ENCODE measurements at places on chromosomes 2 and 18.

DNA sequence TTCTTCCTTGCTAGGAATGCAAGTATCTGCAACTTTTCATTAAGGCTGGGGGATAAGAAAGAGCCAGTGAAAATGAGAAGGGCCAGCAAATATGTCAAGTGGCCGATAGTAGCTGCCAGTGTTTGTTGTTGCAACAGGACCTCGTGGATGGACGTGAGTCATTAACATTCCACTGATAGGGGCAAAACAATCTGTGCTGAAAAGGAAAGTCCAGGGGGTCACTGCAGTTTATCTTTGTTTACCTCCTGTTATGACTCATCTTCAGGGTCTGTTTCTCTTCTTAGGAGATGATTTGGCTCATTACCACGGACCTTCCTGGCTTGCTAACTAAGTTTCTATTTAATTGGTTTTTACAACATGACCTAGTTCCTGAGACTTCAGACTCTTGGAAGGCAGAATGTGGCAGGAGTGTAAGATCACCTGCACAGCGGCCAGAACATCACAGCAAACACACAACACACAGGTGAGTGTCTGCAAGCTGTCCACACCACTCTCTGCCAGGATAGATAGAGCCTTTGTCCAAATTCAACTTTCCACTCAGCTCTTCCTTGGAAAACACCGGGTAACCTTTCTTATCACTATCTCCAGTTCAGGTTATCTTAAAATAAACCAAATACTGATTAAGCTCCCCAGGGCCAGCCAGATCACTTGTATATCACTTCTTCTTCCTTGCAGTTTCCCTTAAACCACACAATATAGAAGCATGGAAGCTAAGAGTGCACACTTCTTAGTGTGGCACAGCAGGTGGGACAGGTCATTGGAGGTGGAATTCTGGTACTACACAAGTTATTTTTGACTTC lies 157.5 kb upstream of the LMAN1 start:
- DNase-seq: no peak

DNA sequence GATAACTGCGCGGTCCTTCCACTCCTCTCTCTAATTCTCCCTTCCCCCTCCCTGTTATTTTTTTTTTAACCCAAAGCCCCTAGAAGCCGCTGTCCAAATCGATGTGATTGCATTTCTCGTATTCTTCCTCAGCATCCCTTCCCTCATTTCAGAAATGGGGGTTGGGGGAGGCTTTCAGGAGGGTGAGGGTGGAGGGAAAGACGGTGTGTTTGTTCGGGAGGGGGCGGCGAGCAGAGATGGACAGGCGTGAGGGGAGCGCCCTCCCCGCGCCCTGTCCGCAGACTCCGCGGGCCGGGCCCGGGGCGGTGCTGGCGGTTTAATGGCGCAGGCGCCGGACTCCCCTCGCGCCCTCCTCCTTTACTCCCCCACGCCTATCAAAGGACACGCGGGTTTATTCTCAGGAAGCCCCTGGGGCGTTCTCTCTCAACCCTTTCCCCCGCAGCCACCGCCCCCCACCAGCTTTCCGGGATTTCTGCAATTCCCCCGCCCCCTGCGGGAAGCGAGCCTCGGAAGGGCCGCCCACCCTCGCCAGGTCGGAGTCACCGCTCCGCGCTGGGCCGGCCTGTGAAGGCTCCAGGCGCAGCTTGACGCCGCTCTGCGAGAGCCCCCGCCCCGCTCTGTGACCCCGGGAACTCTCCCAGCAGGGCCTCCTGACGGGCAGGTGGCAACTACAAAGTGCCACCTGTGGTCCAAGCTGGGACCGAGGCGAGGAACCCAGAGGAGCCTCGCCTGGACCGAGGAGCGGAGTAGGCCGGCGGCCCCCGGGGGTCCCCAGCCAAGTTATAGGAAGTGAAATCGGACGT lies 981 bp downstream of the ST8SIA3 start:
- peak; percentile 49 for DNase-seq

DNA sequence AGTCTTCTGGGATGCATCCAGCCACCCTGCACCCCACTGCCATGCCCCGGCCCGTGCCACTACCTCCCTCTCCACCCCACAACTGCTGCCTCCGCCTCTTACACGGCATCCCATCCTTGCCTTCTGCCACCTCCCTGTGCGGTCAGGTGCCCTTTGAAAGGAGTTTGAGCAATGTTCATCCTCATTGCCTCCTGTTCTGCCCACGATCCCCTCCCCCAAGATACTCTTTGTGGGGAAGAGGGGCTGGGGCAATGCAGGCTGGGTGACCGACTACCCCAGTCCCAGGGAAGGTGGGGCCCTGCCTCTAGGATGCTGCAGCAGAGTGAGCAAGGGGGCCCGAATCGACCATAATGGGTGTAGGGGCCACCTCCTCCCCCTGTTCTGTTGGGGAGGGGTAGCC lies 8.4 kb downstream of the MFSD2B start:
- DNase-seq: no peak

DNA sequence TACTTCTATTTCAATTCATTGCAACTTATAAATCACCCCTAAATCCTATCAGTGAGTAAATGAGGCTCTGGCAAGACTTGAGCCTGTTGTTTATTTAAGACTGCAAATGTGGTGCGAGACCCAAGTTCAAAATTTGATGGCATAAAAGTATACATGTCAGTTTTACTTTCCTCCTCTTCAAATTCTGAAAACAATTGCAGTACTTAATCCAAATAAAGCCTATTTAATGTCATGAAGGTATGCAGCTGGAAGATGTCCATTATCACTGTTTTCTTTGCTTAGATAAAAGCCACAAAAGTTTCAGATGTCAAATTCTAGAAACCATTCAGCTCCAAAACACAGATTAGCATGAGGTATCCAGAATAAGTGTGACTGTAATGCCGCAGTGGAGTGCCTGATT lies 3.3 kb downstream of the APCDD1 start:
- DNase-seq: no peak

- no peak for DNase-seq
These were observed 22.9 kb downstream of the ITGAV start for GRCh38 chr2:186612555-186613440.

DNA sequence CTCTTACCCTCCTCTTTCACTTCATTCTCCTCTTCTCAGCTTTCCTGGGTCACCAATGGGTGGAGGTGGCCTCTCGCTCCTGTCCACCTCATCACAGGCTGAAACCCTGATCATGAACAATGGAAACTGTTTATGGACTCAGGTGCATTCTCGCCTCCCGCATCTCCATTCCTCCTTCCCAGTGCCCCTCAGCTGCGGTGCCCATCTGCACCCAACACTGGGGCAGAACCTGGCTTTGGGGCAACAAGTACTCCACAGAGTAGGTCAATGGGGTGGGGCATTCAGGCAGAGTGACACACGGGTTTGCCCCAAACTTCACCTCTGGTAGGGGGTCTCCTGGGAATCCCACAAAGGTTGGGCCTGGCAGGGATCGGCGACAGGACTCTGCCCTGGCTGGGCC lies 199.5 kb downstream of the RTP5 start:
- DNase-seq: no peak

DNA sequence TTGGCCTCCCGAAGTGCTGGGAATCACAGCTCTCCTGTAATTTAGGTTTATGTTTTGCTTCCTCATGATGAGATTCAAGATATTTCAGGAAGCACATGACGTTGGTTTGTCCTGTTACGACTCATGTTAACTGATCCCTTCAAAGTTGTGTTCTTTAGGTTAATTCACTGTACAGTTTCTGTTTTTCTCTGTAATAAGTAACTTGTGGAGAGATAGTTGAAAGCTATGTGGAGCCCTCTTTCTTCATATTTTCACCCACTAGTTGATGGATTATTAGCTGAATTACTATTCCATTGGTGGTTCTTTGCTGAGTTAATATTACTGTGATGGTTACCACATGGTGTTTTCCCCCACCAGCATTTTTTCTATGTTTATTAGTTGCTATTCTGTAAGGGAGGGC lies 18.3 kb upstream of the CHCHD5 start:
- DNase-seq: no peak

DNA sequence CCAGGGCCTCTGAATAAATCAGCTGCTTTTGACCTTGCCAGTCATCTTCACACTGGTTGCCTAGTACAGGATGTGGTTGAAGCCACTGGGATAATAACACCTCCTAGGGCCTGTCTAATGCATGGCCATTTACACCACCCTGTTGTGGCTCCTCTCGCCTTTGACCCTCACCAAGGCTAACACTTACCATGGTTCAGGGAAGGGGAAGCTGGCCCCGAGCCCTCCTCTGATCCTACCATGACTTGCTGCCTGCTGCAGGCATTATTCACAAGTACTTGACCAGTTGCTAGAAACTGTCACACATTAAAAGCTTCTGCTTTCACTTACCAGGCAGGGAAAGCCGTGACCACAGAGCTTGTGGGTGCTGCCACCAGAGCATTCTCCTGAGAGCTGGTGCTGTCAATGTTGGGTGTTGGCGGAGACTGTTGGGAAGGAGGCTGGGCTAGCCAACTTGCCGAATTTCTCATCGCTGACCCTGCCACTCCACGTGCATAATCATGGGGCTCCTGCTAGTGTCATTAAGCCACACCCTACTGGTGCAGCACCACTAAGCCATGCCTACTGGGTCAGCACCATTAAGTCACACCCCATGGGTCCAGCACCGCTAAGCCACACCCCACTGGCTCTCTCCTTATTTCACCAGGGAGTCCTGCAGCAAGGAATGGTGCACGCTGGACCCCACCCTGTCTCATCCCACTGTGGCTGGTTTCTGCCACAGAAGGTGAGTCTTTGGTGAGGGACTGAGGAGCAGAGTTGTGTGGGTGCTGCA lies 47.0 kb upstream of the TTC39C start:
- peak; percentile 57 for DNase-seq

GRCh38 chr2:136920652-136921333 lies 155.4 kb downstream of the THSD7B start:
- DNase-seq: no peak

- no peak for DNase-seq
These were observed 63.6 kb upstream of the CAVIN2 start for GRCh38 chr2:191910518-191910917.

DNA sequence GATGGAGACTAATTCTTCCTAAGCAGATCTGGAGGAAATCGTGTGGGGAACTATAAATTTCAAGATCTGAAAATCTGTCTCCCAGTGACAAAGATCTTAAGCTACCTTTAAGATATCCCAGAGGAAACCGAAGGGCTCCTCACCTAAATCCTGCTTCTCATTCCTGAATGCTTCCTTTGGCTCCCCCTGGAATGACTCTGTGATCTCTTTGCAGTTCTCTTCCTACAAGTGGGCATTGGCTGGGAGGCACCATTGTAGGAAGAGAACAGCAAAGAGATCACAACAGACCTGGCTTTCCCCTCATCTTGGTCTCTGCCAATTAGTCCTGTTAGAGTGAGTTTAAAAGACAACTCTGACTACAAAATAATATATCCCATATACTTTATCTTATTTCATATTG lies 70.0 kb upstream of the KCNH7 start:
- DNase-seq: no peak

DNA sequence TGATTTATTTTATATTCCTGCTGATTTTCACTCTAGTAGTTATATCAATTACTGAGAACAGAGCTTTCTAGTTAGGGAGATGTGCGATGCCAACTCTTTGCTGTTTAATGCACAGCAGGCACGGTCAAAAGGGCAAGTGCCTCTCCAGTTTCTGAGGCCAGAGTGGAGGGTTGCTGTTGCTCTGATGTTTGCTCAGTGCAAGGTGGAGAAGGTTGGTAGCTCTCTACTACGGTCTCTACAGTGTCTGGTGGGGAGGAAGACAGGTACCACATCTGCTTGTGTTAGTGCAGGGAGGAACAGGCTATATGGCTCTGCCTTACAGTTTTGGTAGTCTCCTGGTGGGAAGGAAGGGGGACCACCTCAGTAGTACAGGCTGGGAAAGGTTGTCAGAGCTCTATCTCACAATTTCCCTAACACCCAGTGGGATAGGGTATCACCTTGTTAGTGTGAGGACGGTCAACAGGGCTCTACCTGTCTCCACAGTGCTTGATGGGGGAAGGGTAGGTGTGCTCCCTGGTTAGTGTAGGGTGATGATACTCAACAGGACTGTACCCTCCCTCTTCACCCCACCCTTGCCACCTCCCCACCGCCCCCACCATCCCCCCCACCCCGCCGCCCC lies 85.9 kb downstream of the FANCL start:
- DNase-seq: peak; percentile 45

GRCh38 chr2:67462738-67463496 lies 65.8 kb downstream of the ETAA1 start:
- no peak for DNase-seq

GRCh38 chr2:72859831-72860262 lies 27.4 kb upstream of the SPR start:
- DNase-seq: peak; percentile 3

DNA sequence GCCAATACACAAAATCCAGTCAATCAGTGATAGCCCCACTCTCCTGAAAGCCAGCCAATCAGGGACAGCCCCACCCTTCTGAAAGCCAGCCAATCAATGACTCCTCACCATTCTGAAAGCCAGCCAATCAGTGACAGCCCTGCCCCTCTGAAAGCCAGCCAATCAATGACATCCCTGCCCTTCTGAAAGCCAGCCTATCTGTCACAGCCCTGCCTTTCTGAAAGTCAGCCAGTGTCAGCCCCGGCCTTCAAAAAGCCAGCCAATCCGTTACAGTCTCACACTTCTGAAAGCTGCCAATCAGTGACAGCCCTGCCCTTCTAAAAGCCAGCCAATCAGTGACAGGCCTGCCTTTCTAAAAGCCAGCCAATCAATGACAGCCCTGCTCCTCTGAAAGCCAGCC lies 95.9 kb upstream of the HDAC4 start:
- DNase-seq: no peak

DNA sequence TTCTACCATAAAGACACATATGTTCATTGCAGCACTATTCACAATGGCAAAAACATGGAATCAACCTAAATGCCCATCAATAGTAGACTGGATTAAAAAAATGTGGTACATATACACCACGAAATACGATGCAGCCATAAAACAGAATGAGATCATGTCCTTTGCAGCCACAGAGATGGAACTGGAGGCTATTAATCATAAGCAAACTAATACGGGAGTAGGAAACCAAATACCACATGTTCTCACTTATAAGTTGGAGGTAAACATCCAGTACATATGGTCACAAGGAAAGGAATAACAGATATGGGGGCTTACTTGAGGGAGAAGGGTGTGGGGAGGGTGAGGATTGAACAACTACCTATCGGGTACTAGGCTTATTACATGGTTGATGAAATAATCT lies 7.7 kb downstream of the HMSD start:
- no peak for DNase-seq

GRCh38 chr18:48815581-48816324 lies 135.0 kb downstream of the SMAD7 start:
- DNase-seq: no peak

GRCh38 chr2:186532891-186533290 lies 46.8 kb downstream of the ZC3H15 start:
- DNase-seq: no peak

- no peak for DNase-seq
These were observed 242.8 kb upstream of the DOK6 start for GRCh38 chr18:69157906-69158305.

All from NCI-H187 (cell line).